ENCODE measurements at places on chromosomes 7 and 10. TPM values are rescaled to one million over a fixed set of nuclear protein-coding genes. Genes with fewer than 3 reads are reported as not detected.

The SRRM3 gene
- polyA plus RNA-seq = 0.93 TPM

The TAS2R5 gene
- polyA plus RNA-seq = 4.9 TPM

The FOXI2 gene
- polyA plus RNA-seq = not detected

The MMP21 gene
- polyA plus RNA-seq = not detected

The IFIT1B gene
- polyA plus RNA-seq = not detected
